ENCODE measurements at places on chromosomes 4 and X.
A peak's percentile ranks its signal among the peaks of the same experiment; 100 is the strongest.

- DNase-seq: no peak
These were observed at the start of gene PAGE2B for GRCh38 chrX:55074851-55075467. TSS of gene PAGE2B (plus strand) at chrX:55075030. CDS start at chrX:55076042, 1,012 bp downstream.

- no peak for DNase-seq
These were observed 27.3 kb upstream of the CHRNA9 start for GRCh38 chr4:40307627-40308497.

GRCh38 chrX:104310090-104310489 is 55.4 kb upstream of the ESX1 start:
- DNase-seq: peak; percentile 1

- peak; percentile 12 for DNase-seq
These were observed 3.0 kb upstream of the CITED1 start for GRCh38 chrX:72308566-72309296.

DNA sequence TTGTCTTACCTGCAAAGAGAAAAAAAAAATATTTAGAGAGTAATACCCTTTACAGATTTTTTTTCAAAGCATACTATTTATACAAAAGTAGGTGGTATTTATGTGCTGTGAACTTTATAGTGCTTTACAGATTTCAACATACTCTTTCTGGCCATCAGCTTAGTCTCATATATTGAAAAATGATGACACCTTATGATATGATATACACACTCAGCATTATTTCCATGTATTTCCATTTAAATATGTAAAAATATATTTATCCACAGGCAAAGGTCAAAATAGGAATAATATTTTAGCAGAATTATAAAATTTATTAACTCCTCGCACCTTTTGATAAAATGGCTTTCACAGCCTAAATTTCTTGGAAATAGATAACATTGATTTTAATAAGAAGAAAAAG is 815.8 kb upstream of the EPHA5 start:
- no peak for DNase-seq

GRCh38 chr4:726235-726787 is 20.7 kb downstream of the PCGF3 start:
- peak; percentile 13 for DNase-seq

DNA sequence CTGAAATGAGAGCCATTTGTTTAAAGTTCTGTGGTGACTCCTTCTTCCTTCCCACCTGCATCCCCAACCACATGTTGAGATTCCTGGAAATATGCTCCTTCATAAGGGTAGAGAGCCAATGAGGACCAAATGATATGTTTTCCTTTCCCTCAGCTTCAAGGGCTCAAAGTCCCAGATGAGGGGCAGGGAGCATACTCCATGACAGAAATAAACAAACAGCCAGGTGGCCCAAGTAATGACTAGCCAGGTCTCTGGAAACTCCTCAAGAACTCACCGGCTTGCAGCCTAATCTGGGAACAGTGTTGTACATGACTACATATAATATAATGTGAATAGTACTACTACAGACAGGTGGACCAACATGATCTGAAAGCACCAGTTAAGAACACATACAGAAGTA is 392.3 kb downstream of the PACRGL start:
- no peak for DNase-seq

- DNase-seq: peak; percentile 92
These were observed 19.7 kb downstream of the MAEA start for GRCh38 chr4:1309261-1310010.

DNA sequence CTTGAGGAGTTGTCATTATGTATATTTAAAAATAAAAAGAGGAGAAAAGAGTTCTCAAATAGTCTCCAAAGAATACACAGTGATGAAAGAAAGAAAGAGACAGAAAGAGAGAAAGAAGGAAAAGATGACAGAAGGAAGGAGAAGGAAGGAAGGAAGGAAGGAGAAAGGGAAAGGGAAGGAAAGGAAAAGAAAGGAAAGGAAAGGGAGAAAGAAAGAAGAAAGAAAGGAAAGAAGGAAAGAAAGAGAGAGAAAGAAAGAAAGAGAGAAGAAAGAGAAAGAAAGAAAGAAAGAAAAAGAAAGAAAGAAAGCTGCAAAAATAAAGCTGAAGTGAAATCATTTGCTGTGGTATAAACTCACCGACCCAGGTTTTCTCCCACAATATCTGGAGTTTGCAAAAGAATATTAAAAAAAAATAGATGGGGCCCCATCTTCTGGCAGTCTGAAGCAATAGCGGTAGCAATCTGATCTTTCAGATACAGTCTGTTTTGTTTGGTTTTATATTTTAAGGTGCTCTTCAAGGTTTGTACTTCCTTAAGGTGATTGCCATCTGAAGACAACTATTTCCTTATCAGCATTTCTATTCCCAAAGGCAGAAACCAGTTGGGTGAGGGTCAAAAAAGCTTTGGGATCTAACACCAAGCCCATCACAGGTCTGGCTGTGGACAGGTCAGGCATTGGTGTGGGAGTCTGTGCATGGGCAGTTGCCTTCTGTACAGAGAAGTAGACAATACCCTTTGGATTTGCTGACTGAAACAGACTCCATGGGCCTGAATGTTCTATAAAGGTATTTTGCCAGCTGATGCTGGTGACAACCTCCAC is 160.4 kb downstream of the CPEB2 start:
- no peak for DNase-seq

DNA sequence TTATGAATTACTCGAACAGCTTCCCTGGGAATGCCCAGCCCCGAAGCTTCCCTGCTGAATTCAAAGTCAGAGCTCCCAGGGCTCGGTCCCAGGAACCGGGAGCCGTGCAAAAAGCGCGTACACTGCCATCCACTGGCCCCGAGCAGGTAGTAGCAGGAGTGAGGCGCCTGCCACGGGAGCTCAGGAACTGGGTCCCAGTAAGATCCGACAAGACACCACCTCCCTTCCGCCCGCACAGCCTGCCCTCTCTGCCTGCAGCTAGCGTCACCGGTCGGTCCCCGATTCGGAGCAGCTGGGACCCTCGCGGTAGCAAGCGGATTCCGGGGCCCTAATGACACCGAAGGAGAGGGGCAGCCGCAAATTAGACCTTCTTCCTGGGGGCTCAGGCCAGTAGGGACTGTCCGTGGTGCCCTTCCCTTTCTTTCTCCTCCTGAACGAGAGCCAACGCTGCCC is 1.2 kb downstream of the CORIN start:
- peak; percentile 59 for DNase-seq

DNA sequence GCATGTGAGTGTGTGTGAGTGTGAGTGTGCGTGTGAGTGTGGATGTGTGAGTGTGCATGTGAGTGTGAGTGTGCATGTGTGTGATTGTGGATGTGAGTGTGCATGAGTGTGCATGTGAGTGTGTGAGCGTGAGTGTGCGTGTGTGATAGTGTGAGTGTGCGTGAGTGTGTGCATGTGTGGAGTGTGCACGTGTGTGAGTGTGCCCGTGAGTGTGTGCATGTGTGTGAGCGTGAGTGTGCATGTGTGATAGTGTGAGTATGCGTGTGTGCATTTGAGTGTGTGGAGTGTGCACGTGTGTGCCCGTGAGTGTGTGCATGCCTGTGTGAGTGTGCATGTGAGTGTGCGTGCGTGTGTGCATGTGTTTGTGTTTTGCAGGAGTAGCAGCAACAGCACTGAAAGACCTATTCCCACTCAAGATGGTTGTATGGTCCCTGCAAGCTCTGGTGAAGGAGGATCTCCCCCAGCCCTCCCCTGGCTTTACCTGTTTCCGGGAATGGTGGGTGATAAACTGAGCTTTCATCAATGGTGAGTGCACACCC is 30.7 kb upstream of the HELT start:
- no peak for DNase-seq

- no peak for DNase-seq
These were observed 168.6 kb downstream of the PTTG2 start for GRCh38 chr4:38128478-38129459.

DNA sequence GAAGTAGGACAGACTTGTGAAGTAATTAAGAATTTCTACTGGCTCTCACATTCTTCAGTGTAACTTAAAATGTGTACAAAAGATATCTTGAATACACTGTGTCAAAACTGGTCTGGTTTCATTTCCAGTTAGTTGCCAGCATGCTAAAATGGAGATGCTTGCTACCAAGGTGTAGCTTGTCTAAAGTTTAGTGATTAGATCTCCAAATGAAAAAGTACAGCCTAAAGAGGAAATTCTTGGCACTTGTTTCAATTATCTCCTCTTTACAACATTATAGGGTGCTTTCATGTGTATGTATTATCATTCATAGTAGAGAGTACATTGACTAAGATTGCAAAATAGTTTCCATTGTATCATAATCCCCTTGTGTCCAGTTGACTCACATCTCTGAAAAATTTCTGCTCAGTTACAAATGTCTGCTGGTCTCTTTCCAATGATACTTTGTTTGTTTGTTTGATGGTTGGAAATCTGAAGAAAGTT is 97.3 kb upstream of the SPRY1 start:
- DNase-seq: no peak

DNA sequence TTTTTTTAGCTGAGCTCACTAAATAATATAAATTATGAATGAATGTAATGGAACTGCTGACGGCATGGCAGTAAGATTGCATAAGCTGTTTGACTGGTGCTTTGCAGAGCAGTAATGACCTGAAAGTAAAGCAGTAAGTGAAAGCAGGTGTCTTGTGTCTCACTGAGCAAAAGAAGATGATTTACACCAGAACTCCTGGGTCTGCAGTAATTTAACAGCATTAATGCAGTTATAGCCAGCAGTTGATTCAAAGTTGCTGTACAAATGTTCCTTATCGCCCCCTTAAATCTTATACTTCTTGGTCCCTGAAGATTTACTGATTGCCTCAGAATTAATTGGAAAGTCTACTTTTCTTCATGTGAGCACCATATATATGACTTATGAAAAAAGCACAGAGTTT is 187.7 kb downstream of the DCTD start:
- no peak for DNase-seq

GRCh38 chr4:47050761-47051725 is 19.7 kb downstream of the GABRB1 start:
- DNase-seq: peak; percentile 51

- no peak for DNase-seq
These were observed 62.4 kb upstream of the RAI2 start for GRCh38 chrX:17923546-17923945.

DNA sequence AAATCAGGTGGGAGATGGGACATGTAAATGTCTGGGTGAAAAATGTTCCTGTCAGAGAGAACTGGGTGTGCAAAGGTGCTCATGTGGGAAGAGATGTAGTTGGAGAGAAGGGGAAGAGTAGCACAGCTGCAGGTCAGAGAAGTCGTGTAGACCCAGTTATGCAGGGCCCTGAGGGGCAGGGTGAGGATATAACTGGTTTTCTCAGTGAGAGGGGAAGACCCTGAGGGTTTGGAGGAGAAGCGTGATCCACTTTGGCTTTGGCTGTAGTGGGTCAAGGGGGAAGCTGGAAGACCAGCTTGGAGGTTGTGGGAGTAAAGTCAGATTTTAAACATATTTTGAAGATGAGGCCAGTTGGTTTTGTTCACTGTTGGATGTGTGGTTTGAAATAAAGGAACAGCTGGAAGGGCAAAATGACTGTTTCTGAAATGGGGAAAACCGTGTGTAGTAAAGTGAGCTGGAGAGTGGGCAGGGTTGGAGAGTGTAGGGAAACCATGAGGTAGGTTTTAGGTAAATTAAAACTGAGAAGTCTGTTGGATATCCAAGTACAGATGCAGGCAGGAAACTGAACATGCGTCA is 44.2 kb downstream of the NAP1L5 start:
- DNase-seq: no peak

- DNase-seq: no peak
These were observed 11.3 kb upstream of the SLC9A7 start for GRCh38 chrX:46770000-46770816.

- no peak for DNase-seq
These were observed 8.5 kb downstream of the COL25A1 start for GRCh38 chr4:109294006-109294405.

DNA sequence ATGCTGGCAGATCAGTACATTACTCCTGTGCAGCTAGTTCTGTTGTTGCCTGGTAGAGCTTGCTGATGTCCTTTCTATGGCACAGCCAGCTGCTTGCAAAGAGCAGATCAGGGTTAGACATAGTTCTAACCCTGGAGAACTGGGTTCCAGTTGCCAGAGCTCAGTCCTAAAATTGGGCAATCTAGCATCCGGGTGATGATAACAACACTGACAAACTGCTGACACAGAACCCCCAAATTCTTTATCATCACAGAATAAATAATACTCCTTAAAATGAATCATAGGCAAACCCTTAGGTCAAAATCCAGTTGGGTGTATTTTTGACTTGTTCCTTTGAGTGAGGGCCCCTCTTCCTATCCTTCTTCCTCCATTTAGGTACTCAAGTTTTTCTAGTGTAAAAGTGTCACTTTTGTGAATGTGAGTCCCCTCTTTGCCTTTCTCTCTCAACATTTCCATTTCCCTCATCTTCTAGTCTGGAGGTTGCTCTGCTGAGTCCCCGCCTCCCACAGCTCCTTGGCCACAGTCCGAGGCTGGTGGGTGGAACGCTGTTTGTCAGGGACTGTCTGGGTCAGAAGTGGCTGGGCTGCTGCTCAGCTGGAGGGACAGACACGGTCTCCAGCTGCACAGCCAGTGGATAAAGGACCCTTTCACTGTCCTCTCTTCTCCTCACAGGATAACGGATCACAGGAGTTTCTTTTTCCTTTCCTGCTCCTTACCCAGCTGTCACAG is 93.6 kb upstream of the RASGEF1B start:
- DNase-seq: peak; percentile 85

- DNase-seq: no peak
These were observed 28.1 kb downstream of the ZFP42 start for GRCh38 chr4:188023682-188024081.

DNA sequence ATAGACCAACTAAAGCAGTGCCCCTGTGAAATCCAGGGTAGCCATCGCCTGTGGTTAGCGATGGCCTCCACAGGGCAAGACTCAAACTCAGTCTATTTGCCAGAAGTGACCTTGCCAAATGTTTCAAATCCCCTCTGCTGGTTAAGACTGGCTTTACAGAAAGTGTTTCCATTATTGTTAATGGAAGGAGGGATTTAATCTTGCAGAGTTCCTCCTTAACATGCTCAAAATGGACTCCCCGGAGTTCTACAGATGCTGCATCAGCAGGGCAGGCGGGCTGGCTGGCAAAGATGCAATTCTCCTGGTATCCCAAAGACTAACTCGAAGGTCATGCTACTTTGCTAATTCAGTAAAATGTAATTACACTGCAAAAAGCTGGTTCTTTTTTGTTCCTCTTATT is 313.0 kb upstream of the SLC7A11 start:
- no peak for DNase-seq

GRCh38 chr4:27917381-27917780 is 1056.7 kb downstream of the STIM2 start:
- peak; percentile 48 for DNase-seq

- DNase-seq: no peak
These were observed 143.0 kb downstream of the RASL11B start for GRCh38 chr4:53005149-53005546.

GRCh38 chrX:95427389-95427788 is 1257.3 kb upstream of the DIAPH2 start:
- DNase-seq: no peak

GRCh38 chr4:40264497-40264896 is 67.7 kb downstream of the RHOH start:
- no peak for DNase-seq

DNA sequence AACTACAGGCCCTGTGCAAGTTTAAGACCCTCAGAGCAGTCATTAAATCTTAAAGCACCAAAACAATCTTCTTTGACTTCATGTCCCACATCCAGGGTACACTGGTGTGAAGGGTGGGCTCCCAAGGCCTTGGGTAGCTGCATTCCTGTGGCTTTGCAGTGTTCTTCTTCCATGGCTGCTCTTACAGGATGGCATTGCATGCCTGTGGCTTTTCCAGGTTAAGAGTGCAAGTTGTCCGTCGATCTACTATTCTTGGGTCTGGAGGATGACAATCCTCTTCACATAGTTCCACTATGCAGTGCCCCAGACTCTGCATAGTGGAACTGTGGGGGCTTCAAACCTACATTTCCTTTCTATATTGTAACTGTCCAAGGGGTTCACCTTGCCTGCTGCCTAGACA is 494.5 kb downstream of the CFAP47 start:
- DNase-seq: no peak
